Hepatic stellate cell (primary cell): ENCODE measurements at places on chromosomes 2 and 18.

DNA sequence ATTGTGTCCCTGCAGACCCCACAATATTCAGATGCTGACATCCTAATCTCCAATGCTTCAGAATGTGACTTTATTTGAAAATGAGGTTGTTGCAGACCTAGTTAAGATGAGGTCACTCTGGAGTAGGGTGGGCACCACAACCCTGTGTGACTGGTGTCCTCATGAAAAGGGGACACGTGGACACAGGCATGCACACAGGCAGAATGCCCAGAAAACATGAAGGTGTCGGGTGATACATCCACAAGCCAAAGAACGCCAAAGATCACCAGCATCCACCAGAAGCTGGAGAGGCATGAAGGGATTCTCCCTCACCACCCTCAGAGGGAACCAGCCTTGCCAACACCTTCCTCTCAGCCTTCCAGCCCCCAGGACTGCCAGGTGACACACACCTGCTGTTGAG is 69.3 kb downstream of the AFF3 start:
- no peak for DNase-seq

- DNase-seq, result no peak
Observed at GRCh38 chr18:62434798-62435197, 88.0 kb upstream of the ZCCHC2 start.

GRCh38 chr2:150346806-150347205 is 140.7 kb downstream of the RND3 start:
- DNase-seq, result no peak

DNA sequence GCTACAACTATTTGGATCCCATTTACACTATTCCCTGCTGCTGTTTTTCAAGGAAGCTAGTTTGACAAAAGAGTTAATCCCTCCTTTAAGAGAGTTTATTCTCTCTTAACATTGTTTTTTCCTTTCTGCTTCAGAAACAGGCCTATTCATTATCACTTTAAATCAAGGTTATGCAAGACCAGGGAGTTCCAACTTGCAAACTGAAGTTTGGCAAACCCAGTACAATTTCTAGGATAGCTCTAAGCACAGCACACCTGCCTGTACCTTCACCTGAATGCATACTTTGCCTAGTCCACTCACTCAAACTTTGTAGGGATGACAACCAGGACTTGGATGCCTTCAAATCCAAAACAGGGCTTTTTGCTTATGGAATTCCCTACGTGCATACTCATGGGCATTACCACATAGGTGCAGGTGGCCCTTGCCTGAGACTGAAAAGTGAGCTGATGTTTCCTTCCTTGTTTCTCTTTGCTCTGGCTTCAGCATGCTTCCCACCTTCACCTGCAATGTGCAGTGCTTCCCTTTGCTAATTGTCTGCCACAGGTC is 193.8 kb upstream of the MMADHC start:
- no peak for DNase-seq

DNA sequence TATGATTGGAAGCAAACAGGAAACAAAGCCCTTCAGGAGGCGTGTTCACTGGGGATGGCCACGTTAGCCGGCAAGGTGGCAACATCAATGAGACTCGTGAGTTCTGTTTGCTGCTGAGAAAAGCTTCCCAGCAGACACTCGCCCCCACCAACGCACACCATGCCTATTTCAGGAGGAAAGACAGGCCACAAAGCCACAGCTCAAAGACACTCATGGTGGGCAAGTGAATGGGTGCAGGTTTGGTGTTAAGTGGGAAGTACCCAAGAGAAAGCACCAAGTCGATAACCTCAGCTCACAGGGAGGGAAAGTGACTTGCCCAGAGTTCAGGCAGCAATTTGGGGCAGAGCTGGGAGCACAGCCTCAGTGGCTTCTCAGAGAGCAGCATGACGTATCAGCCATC is 10.5 kb upstream of the MTERF4 start:
- no peak for DNase-seq

- DNase-seq, result no peak
Observed at GRCh38 chr2:654896-655295, 22.3 kb downstream of the TMEM18 start.
